Stimulated activated CD4-positive, alpha-beta T cell treated with anti-CD3 and anti-CD28 coated beads, Interleukin-12 subunit alpha, Interleukin-12 subunit beta, amount 100 ng/mL, for 24 hours (primary cell): ENCODE measurements at places on chromosomes 2 and 18.

DNA sequence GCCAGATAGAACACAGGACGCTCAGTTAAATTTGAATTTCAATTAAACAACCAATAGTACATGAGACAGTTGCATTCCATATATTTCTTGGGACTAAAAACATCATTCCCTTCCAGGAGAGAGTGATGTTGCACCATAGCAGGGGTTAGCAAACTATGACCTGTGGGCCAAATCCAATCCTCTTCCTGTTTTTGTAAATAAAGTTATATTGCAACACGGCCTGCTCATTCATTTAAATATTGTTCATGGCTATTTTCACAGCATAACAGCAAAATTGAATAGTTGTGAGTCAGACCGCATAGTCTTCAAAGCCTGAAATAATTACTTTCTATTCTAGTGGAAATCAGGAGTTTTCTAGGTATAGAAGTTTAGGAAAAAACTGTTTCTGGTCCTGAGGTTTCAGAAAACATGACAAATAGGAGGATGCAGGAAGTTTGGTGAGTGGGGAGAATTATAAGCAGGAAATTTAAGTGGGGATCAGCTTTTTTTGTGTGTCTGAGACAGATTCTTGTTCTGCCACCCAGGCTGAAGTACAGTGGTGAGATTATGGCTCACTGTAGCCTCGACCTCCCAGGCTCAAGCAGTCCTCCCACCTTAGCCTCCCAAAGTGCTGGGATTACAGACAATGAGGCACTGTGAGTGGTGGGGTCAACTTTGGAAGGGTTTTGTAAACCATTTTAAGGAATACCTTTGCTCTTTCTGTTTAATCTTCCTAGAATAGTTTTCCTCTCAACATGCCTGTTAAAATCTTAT, 131.5 kb downstream of the SOCS6 start:
- no peak for DNase-seq

DNA sequence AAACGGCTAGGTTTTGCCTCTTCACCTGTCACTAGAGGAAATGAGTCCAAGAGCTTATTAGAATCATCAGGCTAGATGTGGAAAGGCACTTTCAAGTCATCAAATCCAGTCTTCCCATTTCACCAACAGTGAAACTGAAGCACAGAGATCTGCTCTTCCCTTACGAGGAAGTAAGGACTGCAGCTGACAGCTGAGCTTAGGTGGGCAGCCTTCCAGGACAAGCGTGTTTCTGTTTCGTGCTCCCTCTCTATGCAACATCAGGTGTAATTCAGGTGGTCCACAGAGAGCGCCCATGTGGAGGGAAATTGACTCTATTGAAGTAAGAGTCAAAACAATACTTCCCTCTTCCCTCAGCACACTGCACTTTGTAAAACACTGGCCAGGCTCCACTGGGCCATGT, 5.5 kb downstream of the CYRIA start:
- DNase-seq: no peak

DNA sequence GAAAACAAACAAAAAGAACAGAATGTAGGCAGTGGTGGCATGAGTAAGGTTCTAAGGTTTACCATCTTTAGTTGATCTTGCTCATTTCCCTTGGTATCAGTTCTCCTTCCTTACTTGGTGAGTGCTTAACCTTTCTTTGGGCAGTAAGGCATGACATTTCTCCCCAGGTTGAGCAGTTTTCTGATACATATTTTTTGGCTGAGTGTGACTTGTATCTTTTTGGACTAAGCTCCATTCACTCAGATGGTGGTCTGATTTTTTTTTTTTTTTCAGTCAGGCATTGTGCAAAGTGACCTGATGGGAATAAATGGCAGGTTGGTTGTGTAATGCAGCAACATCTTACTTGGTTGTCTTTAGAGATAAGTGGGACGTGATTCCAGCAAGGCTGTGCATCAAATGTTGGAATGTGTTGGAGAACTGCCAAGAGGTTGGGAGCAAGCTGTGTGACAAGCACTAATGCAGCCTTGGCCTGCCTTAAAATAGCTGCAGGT, 15.1 kb downstream of the SPTBN1 start:
- no peak for DNase-seq

- DNase-seq: no peak
These were observed 309.9 kb upstream of the ZNF521 start for GRCh38 chr18:25661831-25662230.

DNA sequence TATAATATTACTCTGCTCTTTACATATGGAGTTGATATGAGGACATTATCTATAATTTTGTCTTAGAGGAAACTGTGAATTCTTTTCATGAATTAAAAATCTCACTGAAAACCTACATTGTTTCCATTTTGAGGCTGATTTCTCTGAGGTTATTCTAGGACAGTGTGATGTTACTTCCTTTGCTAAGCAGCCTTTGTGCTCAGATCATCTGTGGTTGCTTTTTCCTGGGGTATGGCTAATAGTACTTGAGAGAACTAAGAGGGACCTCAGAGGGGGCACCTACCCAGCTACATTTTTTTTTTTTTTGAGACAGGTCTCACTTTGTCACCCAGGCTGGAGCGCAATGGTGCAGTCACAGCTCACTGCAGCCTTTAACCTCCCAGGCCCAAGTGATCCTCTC, 8.7 kb upstream of the MPP4 start:
- no peak for DNase-seq
